ENCODE measurements at places on chromosomes 7 and 10.

DNA sequence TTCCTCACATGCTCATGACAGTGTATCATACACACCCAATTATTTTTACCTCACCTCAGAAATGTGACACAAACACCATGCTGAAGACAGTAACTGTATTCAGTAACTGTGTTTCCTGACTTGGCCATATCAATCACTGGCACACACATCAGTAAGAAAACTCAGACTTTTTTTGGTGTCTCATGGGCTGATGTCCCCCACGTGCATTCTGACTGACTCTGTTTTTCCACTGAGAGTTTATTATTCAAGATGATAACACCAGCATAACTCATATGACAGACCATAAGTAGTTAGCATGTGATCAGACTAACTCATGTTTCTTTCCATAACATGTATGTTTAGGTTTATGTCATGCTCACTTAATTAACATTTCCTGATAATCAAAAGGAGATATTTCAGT lies 124.8 kb downstream of the CD36 start:
- no peaks in the 10 kb centered on the region for H3K27me3 ChIP-seq
- H3K4me1 ChIP-seq, result peaks cover 3% of the 10 kb centered on the region
- DNase-seq, result no peak
- no peak overlapping the region for H3K27ac ChIP-seq
- H3K4me3 ChIP-seq, result no peak overlapping the region

- no peak overlapping the region for H3K27ac ChIP-seq
- no peak overlapping the region for H3K4me3 ChIP-seq
- no peaks in the 10 kb centered on the region for H3K36me3 ChIP-seq
- H3K4me1 ChIP-seq, result no peaks in the 10 kb centered on the region
- DNase-seq, result peak; percentile 12
Observed at GRCh38 chr7:79176859-79177477, 276.5 kb downstream of the MAGI2 start.

- no peaks in the 10 kb centered on the region for H3K27me3 ChIP-seq
- no peak overlapping the region for H3K4me3 ChIP-seq
- DNase-seq, result no peak
- no peaks in the 10 kb centered on the region for H3K4me1 ChIP-seq
- no peak overlapping the region for H3K27ac ChIP-seq
- H3K36me3 ChIP-seq, result no peaks in the 10 kb centered on the region
Observed at GRCh38 chr7:8973601-8974000, 540.2 kb downstream of the NXPH1 start.

DNA sequence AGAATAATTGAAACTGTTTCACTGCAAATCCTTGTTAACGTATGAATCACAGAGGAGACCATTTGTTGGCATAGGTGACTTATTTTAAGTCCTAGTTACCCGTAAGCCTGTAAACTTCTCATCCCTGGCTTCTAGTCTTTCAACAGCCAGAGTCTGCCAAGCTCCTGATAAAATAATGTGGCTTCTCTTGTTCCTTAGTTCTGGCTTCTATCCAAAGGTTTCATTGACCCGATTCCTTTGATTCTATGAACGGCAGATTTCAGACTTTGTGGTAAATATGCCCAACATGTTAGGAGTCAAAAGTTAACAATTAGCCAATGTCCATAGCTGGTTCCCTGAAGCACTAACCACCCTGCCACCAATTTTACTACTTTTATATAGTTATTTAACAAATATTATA lies 23.3 kb downstream of the DNAH11 start:
- H3K27me3 ChIP-seq, result no peaks in the 10 kb centered on the region
- no peak for DNase-seq
- H3K4me3 ChIP-seq, result no peak overlapping the region
- no peak overlapping the region for H3K27ac ChIP-seq

- no peak for DNase-seq
- no peak overlapping the region for H3K27ac ChIP-seq
- peaks cover 2% of the 10 kb centered on the region for H3K27me3 ChIP-seq
- H3K36me3 ChIP-seq, result no peaks in the 10 kb centered on the region
- no peaks in the 10 kb centered on the region for H3K4me1 ChIP-seq
- H3K4me3 ChIP-seq, result no peak overlapping the region
Observed at GRCh38 chr10:124268976-124269375, 149.7 kb downstream of the OAT start.

- H3K4me3 ChIP-seq, result no peak overlapping the region
- DNase-seq, result peak; percentile 57
- H3K27me3 ChIP-seq, result no peaks in the 10 kb centered on the region
- no peak overlapping the region for H3K27ac ChIP-seq
- peaks cover 14% of the 10 kb centered on the region for H3K4me1 ChIP-seq
Observed at GRCh38 chr10:24360282-24361127, 151.6 kb downstream of the KIAA1217 start.

GRCh38 chr7:28466341-28466740 lies 54.0 kb downstream of the CREB5 start:
- peaks cover 9% of the 10 kb centered on the region for H3K4me1 ChIP-seq
- no peak for DNase-seq
- H3K27me3 ChIP-seq, result no peaks in the 10 kb centered on the region
- no peak overlapping the region for H3K27ac ChIP-seq
- no peak overlapping the region for H3K4me3 ChIP-seq

DNA sequence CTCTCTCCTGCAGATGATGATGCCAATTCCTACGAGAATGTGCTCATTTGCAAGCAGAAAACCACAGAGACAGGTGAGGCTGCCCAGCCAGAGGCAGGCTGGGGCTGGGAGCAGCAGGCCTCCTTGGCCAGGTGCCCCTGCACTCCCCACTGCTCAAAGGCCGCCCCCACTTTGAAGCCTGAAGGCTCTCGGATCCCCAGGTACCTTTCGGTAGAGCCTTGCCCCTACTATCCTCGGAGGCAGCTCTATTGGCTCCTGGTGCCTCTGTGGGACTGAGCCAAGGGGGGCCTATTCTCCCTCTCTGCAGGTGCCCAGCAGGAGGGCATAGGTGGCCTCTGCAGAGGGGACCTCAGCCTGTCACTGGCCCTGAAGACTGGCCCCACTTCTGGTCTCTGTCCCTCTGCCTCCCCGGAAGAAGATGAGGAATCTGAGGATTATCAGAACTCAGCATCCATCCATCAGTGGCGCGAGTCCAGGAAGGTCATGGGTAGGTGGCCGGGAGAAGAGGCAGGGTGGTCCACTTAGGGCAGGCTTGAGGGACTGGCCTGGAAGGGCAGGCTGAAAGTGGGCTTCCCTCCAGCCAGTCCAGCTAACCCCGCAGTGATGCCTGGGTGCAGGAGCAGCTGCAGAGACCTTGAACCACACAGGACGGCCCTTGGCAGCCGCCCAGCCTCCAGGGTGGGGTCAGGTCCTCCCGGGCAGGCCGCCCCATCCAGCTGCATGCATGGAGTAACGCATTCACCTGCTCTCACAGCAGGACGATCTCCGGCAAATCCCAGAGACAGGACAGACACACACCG lies 14.1 kb downstream of the LAT2 start:
- H3K4me3 ChIP-seq, result no peak overlapping the region
- H3K27ac ChIP-seq, result no peak overlapping the region
- H3K27me3 ChIP-seq, result no peaks in the 10 kb centered on the region
- H3K4me1 ChIP-seq, result peaks cover 2% of the 10 kb centered on the region

GRCh38 chr7:70495033-70495376 lies 636.9 kb upstream of the GALNT17 start:
- H3K4me3 ChIP-seq, result no peak overlapping the region
- H3K27ac ChIP-seq, result no peak overlapping the region
- DNase-seq, result no peak
- H3K27me3 ChIP-seq, result no peaks in the 10 kb centered on the region
- no peaks in the 10 kb centered on the region for H3K36me3 ChIP-seq

DNA sequence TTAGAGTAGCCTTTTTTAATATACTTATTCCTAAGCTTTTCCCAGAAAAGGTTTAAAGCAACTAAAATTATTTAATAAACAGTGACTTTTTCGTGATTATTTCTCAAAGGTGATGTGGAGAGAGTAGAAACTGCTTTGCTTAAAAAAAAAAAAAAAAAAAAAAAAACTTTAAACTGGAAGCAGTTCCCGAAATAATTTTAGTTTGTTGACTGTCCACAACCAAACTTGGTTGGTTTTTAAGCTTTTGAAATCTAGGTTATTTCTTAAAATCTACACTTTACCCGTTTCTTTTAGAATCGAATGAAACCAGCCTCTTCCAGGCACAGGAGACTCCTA lies 7.3 kb downstream of the SKAP2 start:
- DNase-seq, result no peak
- H3K27me3 ChIP-seq, result peaks cover 9% of the 10 kb centered on the region
- peaks cover 5% of the 10 kb centered on the region for H3K4me1 ChIP-seq

DNA sequence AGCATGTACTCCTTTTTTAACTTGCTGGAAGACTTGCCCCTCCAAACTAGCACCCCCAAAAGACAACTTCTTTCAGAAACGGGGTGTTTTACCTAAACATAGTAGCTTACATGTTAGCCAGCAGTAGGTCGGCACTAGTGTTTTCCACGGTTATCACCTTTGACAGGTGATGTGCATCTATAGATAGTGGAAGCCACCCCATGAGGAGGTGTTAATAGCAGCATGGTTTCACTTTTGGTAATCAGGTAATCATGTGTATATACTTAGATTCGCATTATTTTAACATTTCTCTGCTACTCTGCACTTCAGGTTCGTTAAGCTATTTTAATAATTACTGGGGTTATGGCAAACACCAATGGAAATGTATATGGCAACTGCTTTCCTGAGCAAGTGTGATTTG lies 17.6 kb downstream of the SRI start:
- H3K27me3 ChIP-seq, result no peaks in the 10 kb centered on the region
- H3K27ac ChIP-seq, result no peak overlapping the region
- no peak for DNase-seq
- no peak overlapping the region for H3K4me3 ChIP-seq
- peaks cover 9% of the 10 kb centered on the region for H3K36me3 ChIP-seq

DNA sequence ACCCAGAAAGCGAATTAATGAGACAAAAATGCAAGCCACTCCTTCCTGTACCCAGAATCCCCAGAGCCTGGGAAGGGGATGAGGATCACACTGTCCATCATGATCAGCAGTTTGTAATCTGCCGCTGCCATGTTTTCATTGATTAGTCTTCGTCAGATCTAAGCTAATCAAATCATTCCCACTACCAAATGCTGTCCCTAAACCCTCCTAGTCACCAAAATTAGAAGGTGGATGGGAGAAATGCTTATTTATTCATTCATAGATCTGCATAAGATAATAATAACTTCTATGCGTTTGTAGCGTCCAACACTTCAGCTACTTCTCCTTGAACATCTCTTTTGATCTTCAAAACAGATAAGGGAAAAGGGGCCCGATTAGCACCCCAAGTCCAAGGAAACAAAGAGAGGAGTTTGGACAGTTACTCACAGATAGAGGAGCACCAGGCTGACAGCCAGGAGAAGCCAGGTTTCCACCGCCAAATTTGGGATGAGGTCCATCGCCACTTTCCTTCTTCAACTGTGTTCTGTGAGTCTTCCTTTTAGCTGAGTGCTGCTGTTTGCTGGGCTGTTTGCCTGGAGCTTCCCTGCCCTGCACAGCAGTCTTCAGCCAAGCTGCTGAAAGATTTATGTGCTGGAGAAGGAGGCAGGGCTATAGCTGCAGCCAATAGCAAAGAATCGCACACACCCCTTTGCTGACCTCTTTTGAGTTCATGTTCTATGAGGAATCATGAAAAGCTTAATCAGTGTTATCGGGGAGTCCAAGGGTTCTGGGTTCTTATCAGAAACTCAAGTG lies at the start of gene CYP3A5:
Gene CYP3A5, minus strand, starts transcription at position 597 of the 792 bp plus-strand sequence. Its CDS starts 100 bp downstream, at position 497.
- H3K4me1 ChIP-seq, result no peaks in the 10 kb centered on the region
- no peak within 1 kb of the TSS for H3K4me3 ChIP-seq
- no peak for DNase-seq
- H3K36me3 ChIP-seq, result no peaks in the 10 kb centered on the region
- no peak within 1 kb of the TSS for H3K27ac ChIP-seq

DNA sequence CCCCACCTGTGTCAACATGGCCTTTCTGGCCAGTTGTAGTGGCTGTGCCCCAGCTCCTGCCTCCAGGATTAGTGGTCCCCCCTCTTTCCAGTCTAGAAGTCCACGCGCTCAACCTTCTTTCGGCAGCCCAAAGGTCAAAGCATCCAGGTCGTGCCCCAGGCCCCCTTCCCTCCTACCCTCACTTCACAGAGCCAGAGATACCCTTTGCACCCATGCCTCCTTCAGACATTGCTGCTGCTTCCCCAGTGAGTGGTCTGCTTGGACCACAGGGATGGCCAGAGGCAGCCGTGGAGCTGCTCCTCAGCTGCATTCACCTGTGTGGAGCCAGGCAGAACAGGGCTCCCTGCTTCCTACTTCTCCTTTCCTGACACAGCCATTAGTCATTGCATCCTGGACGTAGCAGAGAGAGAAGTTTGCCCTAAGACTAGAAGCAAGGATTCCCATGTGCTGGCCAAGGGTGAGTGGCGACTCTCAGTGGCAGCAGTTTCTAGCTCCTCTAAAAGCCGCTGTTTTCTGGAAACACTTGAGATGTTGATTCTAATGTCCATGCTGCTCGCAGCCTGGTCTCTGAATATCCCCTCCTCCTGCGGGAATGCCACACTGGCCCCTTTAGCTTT lies 243.1 kb upstream of the SHH start:
- H3K27me3 ChIP-seq, result no peaks in the 10 kb centered on the region
- no peaks in the 10 kb centered on the region for H3K36me3 ChIP-seq
- DNase-seq, result no peak

- H3K4me3 ChIP-seq, result no peak overlapping the region
- H3K4me1 ChIP-seq, result peaks cover 13% of the 10 kb centered on the region
- H3K36me3 ChIP-seq, result peaks cover 23% of the 10 kb centered on the region
- peaks cover 8% of the 10 kb centered on the region for H3K27me3 ChIP-seq
- no peak for DNase-seq
Observed at GRCh38 chr7:105874055-105874454, 2.3 kb downstream of the ATXN7L1 start.

DNA sequence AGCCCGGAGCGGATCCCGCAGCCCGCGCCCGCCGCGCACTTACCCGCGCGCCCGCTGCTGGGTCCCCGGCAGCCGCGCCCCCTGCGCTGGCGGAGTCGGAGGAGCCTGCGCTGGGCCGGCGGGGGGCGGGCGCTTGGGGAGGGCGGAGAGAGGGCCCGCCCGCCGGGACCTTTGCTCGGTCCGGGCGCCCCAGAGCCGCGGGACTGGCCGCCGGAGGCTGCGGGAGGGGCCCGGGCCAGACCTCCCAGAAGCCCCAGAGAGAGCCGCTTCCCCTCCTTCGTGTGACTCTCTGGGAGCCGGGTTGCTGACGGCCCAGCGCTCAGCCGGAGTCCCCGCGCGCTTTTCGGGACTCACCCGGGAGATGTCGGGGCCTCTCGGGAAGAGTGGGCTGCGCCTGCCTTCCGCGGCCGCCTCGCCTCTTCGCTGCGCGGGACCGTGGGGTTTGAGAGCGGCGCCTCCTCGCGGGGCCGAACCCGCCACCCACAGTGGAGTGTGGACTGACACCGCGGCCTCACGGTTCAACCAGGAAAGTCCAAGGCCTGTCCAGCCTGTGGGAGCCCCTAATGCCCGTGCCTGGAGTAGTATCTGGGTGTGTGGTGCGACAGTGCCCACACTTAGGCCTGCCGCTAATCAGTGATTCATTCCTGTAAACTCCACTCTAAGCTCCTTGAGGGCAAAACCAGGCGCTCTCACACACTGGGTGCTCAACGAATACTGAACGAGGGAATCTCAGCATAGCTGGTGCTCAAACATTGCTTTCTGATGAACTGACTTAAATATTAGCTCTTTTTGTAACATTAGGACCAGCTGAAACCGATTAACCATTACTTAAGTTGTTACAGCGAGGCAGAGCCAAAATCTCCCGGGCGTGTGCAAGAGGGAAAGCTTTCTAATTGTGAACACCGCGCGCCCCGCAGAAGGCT lies at the start of gene GSDME:
Gene GSDME, minus strand, starts transcription at position 112 of the 923 bp plus-strand sequence. CDS start 7,690 bp downstream, outside the sequence.
- no peaks in the 10 kb centered on the region for H3K36me3 ChIP-seq
- H3K4me3 ChIP-seq, result peak within 1 kb of the TSS; percentile 85
- peaks cover 2% of the 10 kb centered on the region for H3K27me3 ChIP-seq
- H3K27ac ChIP-seq, result peak within 1 kb of the TSS; percentile 48

GRCh38 chr7:132837529-132837928 lies 244.4 kb downstream of the CHCHD3 start:
- no peaks in the 10 kb centered on the region for H3K27me3 ChIP-seq
- DNase-seq, result no peak
- no peak overlapping the region for H3K27ac ChIP-seq
- H3K36me3 ChIP-seq, result no peaks in the 10 kb centered on the region
- no peak overlapping the region for H3K4me3 ChIP-seq
- H3K4me1 ChIP-seq, result peaks cover 1% of the 10 kb centered on the region

All from neuronal stem cell (in vitro differentiated cells).